ENCODE measurements at places on chromosomes 5 and 9.

DNA sequence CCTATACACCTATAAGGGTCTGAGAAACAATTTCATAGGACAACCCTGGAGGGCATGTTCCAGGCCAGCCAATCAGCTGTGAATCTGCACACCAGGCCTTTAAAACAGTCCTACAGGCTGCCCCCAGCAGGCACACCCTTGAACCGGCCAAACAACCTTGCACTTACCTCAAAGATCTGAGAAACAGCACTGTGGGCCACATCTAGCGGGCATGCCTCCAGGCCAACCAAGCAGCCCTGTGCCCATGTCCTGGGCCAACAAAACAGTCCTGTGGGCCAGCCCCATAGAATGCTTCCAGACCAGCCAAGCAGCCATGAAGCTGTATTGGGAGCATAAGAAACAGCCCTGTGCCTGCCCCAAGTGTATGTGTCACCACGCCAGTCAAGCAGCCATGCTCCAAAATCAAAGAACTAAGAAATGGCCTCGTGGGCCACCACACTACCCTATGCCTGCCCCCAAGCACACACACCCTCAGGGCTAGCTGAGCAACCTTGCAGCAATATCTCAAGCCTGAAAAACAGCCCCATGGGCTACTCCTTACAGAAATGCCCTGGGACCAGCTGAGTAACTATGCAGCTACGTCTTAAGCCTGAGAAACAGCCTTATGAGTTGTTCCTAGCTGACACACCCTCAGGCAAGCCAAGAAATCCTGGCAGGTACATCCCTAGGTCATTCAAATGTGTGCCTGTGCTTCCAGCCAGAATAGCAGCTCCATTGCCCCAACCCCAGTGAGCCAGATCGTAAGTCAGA, 2243.8 kb upstream of the C9orf72 start:
- no peak for DNase-seq

DNA sequence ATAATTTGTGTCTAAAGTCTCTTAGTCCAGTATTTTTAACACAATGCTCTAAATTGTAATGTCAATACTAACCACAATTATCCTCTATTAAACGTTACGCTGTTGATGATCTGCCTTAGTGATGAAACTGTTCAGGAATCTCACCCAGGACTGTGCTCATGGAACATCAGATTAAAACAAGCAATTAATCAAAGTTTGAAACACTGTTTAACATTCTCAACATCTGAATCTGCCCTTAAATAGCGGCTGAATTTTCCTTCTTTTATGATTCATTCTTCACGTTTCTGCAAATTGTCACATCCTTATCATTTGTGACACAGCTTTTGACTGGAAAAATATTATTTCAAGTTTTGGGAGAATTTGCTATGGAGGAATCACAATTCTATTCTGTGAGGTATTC, 113.8 kb downstream of the MARCHF11 start:
- no peak for DNase-seq

- no peak for DNase-seq
Measured at GRCh38 chr5:143110591-143110990, 292.9 kb downstream of the NR3C1 start.

GRCh38 chr9:35749515-35750255, 598 bp downstream of the RGP1 start:
- no peak for DNase-seq

DNA sequence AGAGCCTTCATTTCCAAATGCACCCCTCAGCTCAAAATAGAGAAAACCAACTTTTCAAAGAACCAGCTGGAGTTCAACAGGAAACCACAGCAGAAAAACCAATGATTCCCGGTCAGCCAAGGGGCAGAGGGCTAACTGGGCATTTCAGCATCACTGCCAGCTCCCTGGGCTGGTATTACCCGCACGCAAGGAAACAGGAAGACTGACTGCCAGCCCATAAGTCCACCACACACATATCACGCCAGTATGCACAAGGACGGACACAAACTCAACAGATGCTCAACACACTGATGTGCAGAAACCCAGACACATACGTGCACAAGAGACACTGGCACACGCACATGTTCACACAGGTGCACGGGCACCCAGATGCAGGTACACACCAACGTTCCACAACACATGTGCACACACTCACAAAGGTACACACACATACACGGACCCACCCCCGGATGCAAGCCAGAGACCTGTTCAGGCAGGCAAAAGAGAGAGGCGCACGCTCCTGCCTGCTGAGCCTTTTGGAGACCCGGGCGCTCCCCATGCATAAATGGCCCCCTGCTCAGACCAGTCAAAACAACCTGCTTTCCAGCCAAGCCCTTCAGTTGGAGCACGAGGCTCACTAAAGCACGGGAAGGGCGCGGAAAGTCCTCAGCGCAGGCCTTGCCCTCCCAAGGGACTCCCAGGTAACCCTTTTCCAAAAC, 2.1 kb downstream of the ADAMTS2 start:
- no peak for DNase-seq

GRCh38 chr5:171221916-171222315, 87.1 kb upstream of the TLX3 start:
- DNase-seq = no peak

- no peak for DNase-seq
Measured at GRCh38 chr5:125823572-125823971, 599.6 kb upstream of the GRAMD2B start.

- no peak for DNase-seq
Measured at GRCh38 chr9:17536027-17536426, 42.8 kb upstream of the SH3GL2 start.

- DNase-seq = no peak
Measured at GRCh38 chr9:122498883-122499288, 11.7 kb upstream of the OR1J2 start.
